ENCODE measurements at places on chromosomes 13 and 19.

DNA sequence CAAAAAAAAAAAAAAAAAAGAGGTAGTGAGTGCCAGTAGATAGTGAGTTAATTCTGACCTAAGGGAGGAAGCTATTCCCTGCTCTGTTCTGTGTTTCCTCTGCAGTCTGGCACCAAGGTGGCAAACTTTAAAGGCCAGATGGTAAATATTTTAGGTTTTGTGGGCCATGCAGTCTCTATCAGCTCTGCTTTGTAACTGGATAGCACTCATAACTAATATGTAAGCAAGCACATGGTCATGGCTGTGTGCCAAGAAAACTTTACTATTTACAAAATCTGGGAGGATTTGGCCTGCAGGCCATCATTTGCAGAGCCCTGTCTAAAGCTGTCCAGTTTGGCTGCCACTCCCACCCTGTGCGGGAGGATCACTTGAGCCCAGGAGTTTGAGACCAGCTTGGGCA is 4.3 kb downstream of the PIN1 start:
- DNase-seq = no peak

- DNase-seq = no peak
Measured at GRCh38 chr19:44303320-44303719, 1.5 kb downstream of the ZNF235 start.

DNA sequence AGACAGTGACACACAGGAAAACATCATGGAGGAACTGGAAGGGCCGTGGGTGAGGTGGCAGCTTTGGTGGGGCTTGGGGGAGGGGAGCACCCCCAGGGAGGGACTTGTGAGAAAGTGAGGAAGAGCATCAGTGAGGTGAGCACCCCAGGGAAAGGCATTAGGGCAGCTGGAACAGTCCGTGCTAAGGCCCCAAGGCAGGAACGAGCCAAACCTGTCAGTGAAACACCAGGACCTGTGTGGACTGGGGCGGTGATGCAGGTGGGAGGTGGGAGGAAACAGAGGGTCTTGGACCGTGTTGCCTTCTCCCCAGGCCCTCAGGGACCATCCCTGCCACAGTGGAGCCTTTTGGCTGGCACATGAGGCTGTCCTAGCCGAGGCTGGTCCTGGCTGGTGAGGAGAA is 17.3 kb upstream of the SLC7A10 start:
- no peak for DNase-seq

- DNase-seq = no peak
Measured at GRCh38 chr13:44148159-44148914, 225.3 kb upstream of the SERP2 start.

GRCh38 chr19:10927730-10928562 is 493 bp downstream of the YIPF2 start:
- no peak for DNase-seq

All from activated CD4-positive, CD25-positive, alpha-beta regulatory T cell (primary cell).